ENCODE measurements at places on chromosomes 3 and 15.

- no peak for DNase-seq
These were observed 19.5 kb upstream of the MUC20 start for GRCh38 chr3:195701042-195701915.

GRCh38 chr3:50190936-50191660 lies at the start of gene GNAT1:
Gene GNAT1, plus strand, starts transcription at chr3:50191610. Its CDS starts 116 bp downstream, at chr3:50191726.
- DNase-seq, result no peak

DNA sequence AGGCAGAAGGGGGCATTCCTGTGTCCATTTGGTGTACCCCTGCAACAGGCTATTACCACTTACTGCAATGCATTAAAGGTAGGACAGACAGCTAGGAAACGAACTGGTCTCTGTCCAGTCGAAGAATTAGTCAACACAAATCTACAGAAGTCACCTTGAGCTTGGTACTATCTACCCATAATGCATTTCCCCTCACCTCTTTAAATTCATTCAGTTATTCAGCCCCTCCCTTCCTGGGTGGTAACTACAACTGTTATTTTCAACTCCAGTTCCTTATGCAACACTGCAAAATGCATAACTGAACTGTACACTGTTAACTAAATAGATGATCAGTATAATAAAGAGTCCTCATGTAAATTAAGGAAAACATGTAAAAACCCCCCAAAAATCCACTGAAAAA lies 77.6 kb downstream of the MAGI1 start:
- no peak for DNase-seq

- no peak for DNase-seq
These were observed 34.0 kb upstream of the HRH1 start for GRCh38 chr3:11120091-11120805.

- DNase-seq, result no peak
These were observed 858 bp downstream of the NTRK3 start for GRCh38 chr15:88255484-88256278.

GRCh38 chr3:46701181-46701939 lies at the start of gene TMIE:
Gene TMIE, plus strand, starts transcription at chr3:46701392. Its CDS starts 96 bp downstream, at chr3:46701488.
- DNase-seq, result no peak

Data from CMK (cell line).